ENCODE measurements at places on chromosomes 7 and 10. TPM values are rescaled to one million over a fixed set of nuclear protein-coding genes. Genes with fewer than 3 reads are reported as not detected.

- peaks cover 8% of the 10 kb centered on the region for H3K4me1 ChIP-seq
- H3K36me3 ChIP-seq: no peaks in the 10 kb centered on the region
- DNase-seq: no peak
- H3K4me3 ChIP-seq: peak overlapping the region; percentile 74
- peaks cover 11% of the 10 kb centered on the region for H3K27me3 ChIP-seq
Observed at GRCh38 chr7:98880485-98880884, 2.2 kb downstream of the TRRAP start.

DNA sequence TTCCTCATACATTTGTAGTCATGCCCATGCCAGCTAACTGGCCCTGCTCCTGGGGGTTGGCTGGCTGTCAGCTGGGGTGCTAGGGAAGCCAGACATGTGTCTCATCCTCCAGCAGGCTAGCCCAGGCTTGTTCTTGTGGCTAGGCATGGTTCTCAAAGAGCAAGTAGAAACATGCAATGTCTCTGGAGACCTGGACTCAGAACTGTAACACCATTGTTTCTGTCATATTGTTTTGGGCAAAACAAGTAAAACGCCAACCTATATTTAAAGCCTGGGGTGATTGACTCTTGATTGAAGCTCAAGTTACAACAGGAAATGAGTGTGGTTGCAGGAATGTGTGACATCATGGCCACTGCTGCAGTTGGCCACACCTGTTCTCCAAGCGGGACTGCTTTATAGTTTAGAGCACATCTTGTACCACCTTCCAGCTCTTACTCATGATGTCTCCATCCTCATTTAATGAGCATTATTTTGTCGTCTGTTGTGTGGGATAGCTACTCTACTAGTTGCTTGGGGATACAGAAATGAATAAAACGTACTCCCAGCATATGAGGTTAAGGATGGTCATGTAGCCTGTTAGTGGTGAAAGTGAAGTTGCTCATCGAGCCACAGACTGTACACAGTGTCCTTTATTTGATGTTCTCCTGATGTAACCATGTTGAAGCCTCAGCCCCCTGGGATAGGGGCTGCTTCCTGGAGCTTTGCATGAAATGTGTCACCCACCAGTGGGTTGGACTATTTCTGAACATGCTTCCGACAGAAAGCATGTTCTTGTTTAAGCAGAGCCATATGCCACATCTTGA is 168.4 kb downstream of the SORCS3 start:
- H3K4me3 ChIP-seq: no peak overlapping the region
- H3K4me1 ChIP-seq: no peaks in the 10 kb centered on the region
- H3K27me3 ChIP-seq: no peaks in the 10 kb centered on the region
- no peak for DNase-seq
- H3K27ac ChIP-seq: no peak overlapping the region
- no peaks in the 10 kb centered on the region for H3K36me3 ChIP-seq

DNA sequence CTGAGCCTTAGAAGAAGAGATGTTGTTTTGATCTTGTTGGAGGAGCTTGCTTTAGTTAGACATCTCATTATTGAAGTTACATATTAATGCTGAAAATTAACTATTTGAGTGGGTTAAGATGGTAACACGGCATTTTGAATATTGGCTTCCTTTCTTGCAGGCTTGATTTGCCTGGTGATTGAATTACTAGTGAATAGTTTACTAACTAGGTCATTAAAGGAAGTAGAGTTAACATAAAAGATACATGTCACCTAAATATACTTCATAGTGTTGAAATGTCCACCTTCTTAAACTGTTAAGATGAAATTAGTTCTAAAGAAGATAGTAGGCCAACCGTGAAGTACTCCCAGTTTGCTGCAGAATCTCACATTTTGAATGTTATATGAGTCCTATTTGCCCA is 18.5 kb downstream of the MPLKIP start:
- H3K4me1 ChIP-seq: no peaks in the 10 kb centered on the region
- H3K36me3 ChIP-seq: no peaks in the 10 kb centered on the region
- no peaks in the 10 kb centered on the region for H3K27me3 ChIP-seq
- no peak overlapping the region for H3K4me3 ChIP-seq

Gene NME8
- not detected for total RNA-seq

Gene TSPAN33
- 6.6 TPM for total RNA-seq
